ENCODE measurements at places on chromosomes 13 and 19.

DNA sequence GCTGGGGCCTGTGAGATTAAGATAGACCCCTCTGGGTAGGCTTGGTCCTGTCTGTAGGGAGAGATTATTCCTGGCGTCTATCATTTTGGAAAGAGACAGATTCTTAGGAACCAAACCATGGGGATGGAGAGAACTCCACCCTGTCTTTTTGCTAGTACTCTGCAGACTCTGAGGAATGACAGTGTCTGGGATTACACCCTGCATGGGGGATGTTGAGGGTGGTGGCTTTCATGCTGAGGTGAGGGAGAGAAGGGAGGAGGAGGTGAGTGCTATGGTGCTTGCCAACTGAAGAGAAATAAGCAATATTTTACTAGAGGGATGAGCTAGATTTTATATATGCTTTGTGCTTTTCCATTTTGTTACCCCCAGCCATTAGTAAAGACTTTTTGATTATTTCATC is 74.5 kb upstream of the PCDH8 start:
- DNase-seq, result no peak

DNA sequence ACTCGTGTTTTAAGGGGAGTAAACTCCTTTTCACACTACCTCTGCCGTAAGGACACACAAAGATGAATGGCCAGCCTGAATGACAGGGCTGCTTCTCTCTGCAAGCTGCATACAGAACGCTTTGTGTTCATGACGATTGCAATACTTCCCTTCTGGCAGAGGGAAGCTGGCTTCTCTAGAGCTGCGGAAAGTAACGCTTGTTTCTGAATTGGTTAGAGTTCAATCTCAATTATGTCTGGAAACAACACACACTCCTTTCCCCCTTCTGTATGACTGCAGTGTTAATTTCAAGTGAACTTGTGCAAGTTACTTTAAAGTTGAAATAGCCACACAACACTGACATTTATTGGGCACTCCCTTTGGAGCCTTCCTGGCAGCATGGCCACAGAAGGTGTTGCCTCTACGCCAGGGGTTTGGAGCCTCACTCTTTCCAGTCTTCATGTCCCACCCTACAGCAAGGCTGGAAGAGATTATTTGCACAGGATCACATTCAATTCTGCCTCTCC is 242.6 kb downstream of the NDFIP2 start:
- DNase-seq, result no peak

- no peak for DNase-seq
Observed at GRCh38 chr13:113597391-113598080, 13.0 kb downstream of the TFDP1 start.

DNA sequence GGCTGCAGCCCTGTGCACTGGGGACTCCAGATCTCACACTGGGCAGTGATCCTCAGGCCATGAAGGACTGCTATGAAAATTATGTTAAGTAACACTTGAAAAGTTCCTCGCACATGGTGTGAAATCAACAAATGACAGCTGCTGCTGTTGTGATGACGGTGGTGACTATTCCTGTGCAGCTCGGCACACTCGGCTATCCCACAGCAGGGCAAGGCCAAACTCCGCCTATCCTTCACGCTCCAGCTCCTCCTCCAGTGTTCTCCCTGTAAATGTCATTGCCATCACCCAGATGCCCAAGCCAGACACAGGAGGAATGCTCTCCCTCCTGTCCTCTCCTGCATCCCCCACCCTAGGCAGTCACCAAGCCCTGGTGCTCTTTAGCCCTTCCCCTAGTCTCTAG is 31.3 kb downstream of the GRIK5 start:
- DNase-seq, result no peak

GRCh38 chr19:47253467-47253881 is 2.9 kb upstream of the CCDC9 start:
- DNase-seq, result no peak

GRCh38 chr19:11499220-11499726 is 6.4 kb downstream of the ZNF653 start:
- no peak for DNase-seq

DNA sequence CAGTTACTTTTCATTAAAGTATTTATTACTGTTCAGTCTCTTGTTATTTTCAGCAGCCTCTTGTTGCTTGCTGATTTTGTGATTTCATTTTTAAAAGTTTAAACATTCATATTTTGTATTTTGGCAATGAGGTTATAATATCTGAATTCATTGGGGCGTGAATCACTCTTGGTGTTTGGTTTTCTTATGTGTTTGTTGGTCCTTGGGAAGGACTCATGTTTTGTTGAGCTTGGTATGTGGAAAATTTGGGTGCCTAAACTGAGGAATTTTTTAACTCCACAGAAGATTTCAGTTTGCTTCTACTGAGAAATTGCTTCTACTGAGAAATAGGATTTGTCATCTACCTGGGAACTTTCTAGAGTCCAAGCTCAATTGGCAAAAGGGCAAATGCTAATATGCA is 38.2 kb downstream of the PDS5B start:
- DNase-seq, result no peak

DNA sequence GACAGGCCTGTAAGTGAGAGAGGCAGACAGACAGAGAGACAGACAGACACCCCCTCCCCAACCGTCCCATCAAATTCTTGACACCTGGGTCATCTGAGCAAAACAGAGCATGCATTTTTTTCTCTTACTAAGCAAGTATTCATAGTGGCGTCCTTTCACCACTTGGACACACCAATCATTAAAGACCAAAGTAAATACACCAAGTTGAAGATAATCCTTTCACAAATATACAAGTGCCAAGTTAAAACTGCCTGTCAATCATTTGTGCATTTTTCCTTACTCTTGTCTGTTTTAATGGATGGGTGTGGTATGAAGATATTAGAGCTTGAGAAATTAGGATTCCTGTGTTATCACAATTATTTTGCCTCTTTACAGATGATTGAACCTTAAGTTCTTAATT is 337.3 kb downstream of the ATP8A2 start:
- no peak for DNase-seq

DNA sequence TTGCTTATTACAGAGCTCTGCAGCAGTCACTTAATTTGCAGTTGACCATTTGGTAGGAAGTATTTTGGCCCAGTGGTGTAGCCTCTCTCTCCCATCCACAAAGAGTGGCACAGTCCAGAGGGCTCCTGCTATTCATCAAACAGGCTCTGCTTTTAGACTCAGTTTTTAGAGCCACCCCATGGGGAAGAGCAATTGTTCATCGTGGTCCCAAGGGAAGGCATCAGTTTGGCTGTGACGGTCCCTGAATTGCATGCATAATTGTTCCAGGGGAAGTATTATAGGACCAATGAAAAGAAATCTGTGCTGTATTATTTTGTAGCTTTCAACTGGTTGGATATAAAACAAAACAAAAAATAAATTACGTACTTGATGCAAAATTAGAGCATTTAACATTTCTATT is 799.0 kb downstream of the DACH1 start:
- DNase-seq, result no peak

- no peak for DNase-seq
Observed at GRCh38 chr13:94329754-94330551, 149.5 kb downstream of the DCT start.

GRCh38 chr19:58361900-58362271 is 665 bp downstream of the ZNF497 start:
- peak; percentile 57 for DNase-seq

GRCh38 chr13:110443622-110444225 is 117.8 kb downstream of the RAB20 start:
- DNase-seq, result no peak

DNA sequence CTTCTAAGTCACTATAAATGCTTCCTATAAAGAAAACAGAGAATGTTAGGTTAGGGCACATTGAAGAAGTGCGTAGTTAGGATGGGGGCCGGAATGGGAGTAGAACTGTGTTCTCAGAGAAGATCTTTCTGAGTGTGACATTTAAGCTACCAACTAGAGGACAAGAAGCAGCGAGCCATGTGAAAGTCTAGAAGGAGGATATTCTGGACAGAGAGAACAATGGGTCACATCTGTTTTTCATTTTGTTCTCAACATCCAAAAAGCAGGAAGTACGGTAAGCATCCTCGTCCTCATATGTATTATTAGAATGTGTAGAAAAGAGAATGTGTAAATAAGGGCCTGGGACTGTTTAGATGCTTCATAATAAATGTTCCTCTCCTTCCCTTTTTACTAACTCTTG is 44.5 kb upstream of the PARP4 start:
- DNase-seq, result no peak

GRCh38 chr19:40266119-40266518 is 19.0 kb downstream of the AKT2 start:
- no peak for DNase-seq

- no peak for DNase-seq
Observed at GRCh38 chr13:53206455-53206854, 177.8 kb downstream of the OLFM4 start.

DNA sequence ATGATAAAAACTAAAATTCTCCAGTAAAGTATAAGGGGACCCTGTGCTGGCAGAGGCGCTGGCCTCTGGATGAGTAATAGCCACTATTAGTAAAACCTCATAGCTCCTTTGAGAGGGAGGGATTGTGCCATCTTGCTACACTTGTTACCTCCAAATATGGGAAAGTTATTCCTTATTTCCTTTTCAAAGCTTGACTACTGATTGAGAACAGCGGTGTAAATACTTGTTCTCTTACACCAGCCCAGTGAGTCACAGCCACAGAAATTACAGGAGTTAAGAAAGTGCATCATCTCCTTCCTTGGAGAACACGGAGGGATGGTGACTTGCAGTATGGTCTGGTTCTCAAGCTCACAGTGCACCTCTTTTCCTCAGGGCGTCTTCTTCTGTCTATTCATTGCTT is 379.0 kb downstream of the EFNB2 start:
- DNase-seq, result no peak

- no peak for DNase-seq
Observed at GRCh38 chr19:1206150-1206863, 729 bp downstream of the STK11 start.

- DNase-seq, result no peak
Observed at GRCh38 chr13:27534981-27535380, 84.6 kb upstream of the MTIF3 start.

- DNase-seq, result no peak
Observed at GRCh38 chr13:44416301-44416700, 42.7 kb downstream of the SERP2 start.

- DNase-seq, result no peak
Observed at GRCh38 chr19:11286312-11286974, 9.5 kb upstream of the TSPAN16 start.

DNA sequence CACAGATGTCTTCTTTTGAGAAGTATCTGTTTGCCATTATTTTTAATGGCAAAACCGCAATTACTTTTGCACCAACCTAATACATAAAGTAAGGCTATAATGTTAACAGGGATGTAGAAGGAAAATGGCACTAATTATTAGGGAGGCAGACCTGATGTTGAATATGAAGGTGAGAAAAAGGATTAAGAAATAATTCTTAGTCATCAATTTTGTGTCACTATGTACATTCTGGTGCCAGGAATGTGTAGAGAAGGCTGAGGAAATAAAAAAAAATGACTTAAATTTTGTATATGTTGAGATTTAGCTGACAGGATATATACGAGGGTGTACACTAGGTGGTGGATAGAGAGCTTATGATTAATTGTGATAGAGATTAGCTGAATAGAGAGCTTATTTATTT is 12.6 kb downstream of the ZNF585B start:
- no peak for DNase-seq

GRCh38 chr13:39023761-39024160 is 14.1 kb downstream of the PROSER1 start:
- peak; percentile 41 for DNase-seq

DNA sequence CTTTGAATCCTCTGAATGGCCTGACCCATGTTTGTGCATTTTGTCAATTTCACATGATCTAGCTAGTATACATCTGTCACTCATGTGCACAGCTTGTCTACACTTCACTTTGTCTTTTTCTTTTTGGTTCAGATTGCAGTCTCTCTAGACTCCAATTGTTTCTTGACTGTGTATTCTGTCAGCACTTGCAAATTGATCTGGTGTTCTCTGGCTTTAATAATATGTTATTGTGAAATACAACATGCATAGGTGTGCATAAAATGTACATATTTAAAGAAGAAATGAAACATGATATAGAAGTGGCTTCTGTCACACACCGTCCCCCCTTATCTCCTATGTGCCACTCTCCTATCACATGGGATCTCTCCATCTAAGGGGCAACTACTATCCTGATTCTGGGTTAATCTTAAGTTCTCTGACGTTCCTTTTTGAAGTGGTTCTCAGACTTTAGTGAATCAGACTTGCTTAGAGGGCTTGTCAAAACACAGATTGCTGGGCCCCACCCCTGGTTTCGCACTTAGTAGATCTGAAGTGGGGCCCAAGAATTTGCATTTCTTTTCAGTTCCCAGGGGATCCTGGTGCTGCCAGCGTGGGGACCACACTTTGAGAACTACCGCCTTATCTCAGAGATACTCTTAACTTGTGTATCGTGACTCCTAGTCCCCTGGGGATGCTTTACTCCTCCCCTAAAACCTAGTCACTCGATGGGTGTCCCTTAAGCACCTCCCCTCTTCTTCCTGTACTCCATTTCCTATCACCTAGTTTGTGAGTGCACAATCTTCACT is 5.8 kb downstream of the KRTDAP start:
- DNase-seq, result no peak

- DNase-seq, result no peak
Observed at GRCh38 chr13:26880735-26881134, 120.1 kb upstream of the GPR12 start.

- no peak for DNase-seq
Observed at GRCh38 chr19:38879400-38879751, 1.3 kb upstream of the RINL start.

DNA sequence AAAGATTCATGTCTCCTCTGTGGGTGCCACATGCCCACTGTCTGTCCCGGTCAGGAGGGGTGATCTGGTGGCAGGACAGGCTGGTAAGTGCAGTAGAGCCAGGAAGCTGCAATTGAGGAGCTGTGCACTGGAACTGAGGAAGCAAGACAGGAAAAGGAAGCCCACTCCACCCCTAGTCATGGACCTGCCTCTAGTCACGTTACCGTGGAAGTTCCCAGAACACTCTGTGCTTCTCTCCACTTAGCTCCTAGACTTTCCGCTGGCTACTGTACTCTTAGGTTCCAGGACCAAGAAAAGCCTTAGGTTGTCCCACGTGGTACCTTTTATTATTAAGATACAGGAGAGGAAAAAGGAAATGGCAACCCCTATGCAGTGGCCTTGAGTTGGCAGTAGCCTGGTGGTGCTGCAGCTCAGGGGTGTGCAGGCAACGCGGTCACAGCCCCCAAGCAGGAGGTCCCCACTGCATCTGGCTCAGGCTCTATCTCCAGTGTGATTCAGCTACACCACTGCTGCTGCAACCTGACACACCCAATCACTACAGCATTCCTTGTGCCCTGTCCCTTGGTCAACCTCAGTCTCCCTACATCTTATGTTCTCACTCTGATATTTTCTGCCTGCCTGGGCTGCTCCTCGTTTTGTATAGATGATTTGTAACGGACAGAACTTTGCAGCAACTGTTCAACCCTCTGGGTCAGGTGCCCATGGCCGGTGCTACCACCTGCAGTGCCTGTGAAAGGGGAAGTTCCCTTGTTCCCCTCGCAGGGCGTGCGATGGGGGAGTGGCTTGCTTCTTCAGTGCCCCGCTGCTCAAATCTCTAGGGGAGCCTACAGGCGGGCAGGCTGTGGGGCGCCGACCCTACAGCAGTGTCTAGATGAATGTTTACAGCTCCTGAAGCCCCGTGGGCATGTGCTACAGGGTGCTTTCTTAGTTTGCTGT is 24.4 kb upstream of the GPR12 start:
- peak; percentile 27 for DNase-seq

GRCh38 chr13:106814463-106814862 is 246.5 kb upstream of the ARGLU1 start:
- no peak for DNase-seq

GRCh38 chr13:40061466-40062450 is 406.3 kb downstream of the COG6 start:
- DNase-seq, result no peak

All from transverse colon (tissue), 4 donors.